GM12865 (cell line): ENCODE measurements at places on chromosomes 12 and 14.

DNA sequence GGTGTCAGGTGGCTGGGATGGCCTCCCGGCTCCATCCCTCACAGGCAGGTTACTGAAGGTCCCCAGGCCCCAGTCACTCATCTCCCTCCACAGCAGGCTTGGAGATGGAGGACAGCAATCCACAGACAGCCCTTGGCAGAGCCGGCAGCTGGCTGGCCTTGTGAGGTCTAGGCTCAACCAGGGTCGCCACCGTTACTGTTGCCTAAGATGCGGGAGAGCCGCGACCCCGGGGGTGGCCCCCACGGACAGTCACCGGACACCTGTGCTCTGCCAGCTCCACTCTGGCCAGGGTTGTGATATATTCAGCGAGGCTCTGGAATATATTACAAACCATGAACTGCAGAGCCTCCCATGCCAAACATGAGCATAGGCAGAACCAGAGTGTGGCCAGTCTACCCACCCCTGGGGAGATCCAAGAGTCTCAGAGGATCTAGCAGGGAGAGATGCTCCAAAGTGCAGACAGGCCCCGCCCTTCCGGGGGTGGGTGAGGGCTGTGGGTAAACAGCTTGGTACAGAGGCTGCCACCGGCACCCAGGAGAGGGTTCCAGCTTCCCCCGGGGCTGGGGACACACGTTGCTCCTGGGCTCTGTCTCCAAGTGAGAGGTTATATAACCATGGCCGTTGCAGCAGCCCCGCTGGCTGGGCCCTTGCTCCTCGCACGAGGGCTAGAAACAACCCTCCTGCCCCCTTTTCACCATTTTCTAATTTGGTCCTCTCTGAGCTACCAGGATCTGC lies 55.9 kb upstream of the DIO3 start:
- no peak for DNase-seq

- DNase-seq = no peak
Measured at GRCh38 chr14:95380350-95381042, 60.8 kb upstream of the CLMN start.

DNA sequence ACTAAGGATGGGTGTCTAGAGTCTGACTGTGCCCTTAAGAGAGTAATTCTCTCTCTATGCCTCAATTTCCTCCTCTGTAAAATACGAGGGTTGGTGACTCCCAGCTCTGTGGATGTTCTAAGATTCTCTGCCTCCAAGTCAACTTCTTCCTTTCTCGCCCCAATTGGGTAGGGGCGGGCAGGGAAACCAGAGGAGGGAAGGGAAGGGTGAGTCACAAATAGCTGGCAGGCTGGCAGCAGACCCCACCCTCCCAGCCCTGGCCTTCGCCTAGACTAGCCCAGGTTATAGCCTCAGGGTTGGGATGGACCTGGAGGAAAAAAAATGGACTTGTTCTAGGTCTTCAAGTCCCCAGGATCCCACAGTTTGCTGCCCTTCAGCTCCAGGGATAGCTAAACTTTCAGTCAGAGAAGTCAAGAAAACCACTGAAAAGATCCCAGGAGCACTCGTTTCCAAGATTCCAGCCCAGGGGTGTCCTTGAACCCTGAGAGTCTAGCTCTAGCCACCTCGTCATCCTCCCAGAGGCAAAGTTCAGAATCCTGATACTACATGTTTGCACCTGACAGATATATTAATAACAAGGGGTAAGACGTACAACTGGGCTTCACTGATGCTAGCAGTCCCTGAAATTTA lies 2.3 kb downstream of the DGKA start:
- no peak for DNase-seq

DNA sequence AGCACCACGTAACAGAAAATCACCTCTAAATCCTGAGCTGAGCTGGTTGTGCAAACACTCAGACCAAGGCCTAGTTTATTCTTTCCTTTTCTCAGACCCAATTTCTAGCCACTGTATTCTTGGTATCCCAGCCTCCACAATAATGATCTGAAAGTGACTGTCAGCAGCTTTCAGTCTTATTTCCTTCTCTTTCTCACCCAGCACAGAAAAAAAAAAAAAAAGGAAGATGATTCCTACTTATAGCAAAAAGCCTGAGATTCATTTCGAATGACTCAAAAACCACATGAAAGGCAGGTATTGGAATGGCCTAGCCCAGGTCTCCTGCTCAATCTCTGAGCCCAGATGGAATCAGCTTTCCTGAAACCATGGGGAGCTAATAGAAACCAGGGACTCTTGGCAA lies 298.6 kb upstream of the PPFIA2 start:
- no peak for DNase-seq

GRCh38 chr14:57487771-57488170 lies 5.9 kb downstream of the CCDC198 start:
- no peak for DNase-seq

- DNase-seq = no peak
Measured at GRCh38 chr12:86134561-86134960, 121.6 kb downstream of the MGAT4C start.

- DNase-seq = no peak
Measured at GRCh38 chr12:55554296-55554695, 4.9 kb downstream of the OR6C4 start.

DNA sequence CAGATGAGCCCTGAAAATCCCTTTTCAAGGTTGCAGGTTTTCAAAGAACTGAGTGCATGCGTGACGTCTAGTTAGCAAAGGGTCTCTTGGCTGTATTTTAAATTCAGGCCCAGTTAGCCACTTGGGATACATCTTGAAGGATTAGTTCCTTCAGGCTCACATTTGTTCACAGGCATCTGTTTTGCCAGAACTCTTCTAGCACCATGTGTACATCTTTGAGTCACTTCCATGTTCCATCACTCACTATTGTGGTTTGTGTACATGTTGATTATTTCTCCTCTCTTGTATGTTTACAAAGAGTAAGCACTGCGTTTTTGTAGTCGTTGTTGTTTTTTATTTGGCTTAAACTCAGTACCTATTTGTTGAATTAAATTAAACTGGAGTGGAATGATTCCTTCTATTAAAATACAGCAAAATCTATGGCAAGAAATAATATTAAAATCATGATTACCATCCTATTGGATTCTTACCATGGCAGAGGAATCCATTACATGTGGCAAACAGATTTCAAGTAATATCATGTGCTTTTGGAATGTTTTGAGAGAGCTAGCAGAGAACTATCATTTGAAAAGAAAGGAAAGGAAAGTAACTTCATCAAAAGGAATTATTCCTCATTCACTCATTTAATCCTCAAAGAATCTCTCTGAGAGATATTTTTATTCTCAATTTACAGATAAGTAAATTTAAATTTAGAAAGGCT lies 438.9 kb upstream of the FAR2 start:
- DNase-seq = no peak

DNA sequence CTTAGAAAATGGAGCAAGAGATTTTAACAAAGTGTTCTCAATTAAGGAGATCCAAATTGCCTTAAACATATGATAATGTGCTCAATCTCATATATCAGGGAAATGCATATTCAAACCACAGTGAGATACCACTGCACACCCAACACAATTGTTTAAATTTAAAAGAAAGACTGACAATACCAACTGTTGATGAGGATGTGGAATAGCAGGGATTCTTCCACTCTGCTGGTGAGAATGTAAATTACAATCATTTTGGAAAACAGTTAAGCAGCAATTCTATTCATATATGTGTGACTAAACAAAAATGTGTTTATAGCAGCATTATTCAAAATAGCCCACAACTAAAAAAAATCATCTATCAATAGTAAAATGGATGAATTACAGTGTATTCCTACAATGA lies 144.2 kb downstream of the KICS2 start:
- DNase-seq = no peak

GRCh38 chr14:85686908-85687307 lies 157.0 kb downstream of the FLRT2 start:
- no peak for DNase-seq

DNA sequence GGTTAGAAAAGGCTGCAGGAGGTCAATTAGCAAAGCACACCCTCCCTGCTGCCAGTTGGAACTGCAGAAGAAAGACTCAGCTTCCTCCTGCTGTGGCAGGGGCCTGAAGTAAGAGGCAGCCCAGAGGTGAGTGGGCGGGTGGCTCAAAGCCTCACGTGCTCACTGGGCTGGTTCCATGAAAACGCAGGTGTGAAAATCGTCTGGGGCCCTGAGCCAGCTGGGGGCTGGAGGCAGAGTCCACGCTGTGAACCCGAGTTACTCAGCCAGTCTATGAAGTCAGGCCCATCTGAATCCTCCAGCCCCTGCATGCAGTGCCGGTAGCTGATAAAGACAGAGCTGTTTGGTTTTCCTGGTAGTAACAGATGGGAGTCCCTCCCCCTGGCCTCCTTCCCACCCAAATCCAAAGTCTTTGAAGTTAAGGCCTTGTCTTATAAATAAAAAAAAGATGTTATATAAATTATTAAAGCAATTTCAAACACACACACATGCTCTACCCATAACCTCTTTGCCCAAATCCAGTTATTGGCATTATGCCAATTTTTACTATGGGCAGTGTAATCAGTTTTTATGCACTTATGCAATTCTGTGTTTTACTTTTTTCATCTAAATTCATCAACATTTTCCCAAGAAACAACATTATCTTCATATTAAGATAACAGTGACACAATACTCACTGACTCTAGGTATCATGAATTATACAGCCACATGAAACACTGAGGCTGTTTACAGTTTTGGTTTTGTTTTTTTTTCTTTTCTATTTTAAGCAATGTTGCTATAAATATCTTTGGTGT lies 57.9 kb upstream of the PNMA1 start:
- peak; percentile 95 for DNase-seq

GRCh38 chr12:111121840-111122239 lies 201.5 kb upstream of the MYL2 start:
- DNase-seq = no peak

DNA sequence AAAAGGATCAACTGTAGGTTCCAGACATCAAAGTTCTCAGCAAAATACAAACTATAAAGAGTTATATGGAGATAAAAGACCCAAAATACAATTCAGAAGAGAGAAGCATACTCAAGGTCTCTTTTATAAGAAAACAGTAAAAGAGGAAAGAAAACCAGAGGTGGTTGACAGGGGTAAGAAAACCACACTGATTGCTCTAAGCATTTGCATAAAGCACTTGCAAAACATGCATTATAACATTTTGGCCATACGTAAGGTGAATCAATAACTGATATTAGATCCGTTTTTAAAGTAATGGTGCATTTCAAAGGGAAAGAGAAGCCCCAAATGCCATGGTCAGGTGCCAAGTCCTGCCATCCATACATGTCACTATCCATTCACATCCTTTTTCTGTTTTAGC lies 5.9 kb downstream of the DDHD1 start:
- peak; percentile 58 for DNase-seq

DNA sequence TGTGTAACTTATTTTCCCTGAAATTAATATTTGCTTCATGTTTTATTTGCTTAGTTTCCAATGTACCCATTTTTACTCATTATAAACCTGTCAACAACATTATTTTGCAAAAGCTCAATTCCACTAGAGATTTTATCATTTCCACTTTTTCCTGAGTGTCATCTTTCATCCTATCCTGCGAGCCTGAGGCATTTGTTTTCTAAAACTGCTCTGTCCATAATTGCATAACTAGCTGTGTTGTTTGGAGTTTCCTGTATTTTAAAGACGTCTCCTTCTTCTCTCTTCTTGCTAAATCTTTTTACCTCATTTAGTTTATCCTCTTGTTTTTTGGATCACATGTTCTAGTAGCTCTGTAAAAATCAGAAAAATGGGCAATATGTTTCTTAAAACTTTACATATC lies 332.7 kb upstream of the NOVA1 start:
- no peak for DNase-seq

- no peak for DNase-seq
Measured at GRCh38 chr12:57548488-57548887, 1.4 kb upstream of the KIF5A start.

- DNase-seq = no peak
Measured at GRCh38 chr14:75369506-75369905, 58.3 kb upstream of the JDP2 start.

- DNase-seq = no peak
Measured at GRCh38 chr12:23952071-23952470, 2.6 kb upstream of the SOX5 start.

GRCh38 chr12:111287125-111287900 lies 81.6 kb downstream of the PHETA1 start:
- DNase-seq = no peak
